ENCODE measurements at places on chromosomes 12 and 14.
A peak's percentile ranks its signal among the peaks of the same experiment; 100 is the strongest.

DNA sequence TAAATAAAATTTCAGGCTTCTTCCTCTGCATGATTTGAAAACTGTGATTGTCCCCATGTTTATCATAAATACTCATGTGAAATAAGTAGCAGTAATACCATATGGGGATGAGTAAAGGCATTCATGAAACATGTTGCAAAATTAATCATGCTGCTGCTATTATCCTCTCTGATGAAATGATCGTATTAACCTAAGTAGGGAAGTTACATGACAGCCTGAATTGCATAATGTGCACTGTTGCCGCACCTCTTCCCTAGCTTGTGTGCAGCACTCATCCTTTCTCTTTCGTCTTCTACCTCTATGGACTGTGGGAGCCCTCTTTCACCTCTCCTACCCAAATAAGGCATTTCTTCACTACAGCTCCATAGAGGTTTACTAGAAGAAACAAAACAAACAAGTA lies 367.6 kb downstream of the SOX5 start:
- no peak for DNase-seq

GRCh38 chr12:98275131-98275475 lies 240.3 kb upstream of the TMPO start:
- no peak for DNase-seq

- DNase-seq: no peak
Observed at GRCh38 chr12:104095289-104095688, 31.0 kb downstream of the HCFC2 start.

GRCh38 chr12:78494911-78495310 lies 369.7 kb upstream of the SYT1 start:
- DNase-seq: no peak

DNA sequence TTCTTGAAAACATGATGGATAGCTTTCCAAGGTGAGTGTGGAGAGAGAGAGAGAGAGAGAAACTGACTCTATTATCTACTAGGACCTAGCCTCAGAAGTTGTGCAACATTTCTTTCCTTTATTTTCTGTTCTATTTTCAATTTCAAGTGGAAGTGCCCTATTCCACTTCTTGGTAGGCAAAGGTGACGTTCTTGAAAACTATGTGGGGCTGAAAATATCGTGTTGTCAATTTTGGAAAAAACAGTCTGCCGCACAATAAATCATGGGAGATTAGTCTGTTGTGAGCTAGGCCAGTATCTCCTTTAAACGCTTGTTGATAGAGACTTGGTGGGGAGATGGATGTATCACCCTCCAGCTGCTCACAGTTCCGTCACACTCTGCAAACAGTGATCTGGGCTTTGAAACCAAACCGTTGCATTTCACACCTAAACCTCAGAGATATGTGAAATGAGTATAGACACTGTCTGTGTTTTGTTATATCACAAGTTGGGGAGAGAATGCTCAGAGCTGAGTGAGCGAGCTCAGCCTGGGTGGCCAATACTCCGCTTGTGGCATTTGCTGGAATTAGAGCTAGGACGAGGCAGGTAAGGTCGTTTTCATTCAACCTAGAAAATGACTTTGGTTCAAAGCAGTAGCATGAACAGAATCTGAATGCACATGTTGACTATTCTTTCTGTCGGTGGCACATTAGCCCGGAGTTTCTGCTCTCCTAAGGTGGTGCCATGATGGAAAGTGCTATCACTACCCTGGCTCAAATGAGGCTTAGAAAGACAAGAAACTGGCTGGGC lies 75.1 kb upstream of the ST8SIA1 start:
- DNase-seq: no peak

GRCh38 chr14:83994020-83994419 lies 1535.9 kb upstream of the FLRT2 start:
- DNase-seq: no peak

- DNase-seq: no peak
Observed at GRCh38 chr14:63078569-63078968, 33.3 kb upstream of the KCNH5 start.

DNA sequence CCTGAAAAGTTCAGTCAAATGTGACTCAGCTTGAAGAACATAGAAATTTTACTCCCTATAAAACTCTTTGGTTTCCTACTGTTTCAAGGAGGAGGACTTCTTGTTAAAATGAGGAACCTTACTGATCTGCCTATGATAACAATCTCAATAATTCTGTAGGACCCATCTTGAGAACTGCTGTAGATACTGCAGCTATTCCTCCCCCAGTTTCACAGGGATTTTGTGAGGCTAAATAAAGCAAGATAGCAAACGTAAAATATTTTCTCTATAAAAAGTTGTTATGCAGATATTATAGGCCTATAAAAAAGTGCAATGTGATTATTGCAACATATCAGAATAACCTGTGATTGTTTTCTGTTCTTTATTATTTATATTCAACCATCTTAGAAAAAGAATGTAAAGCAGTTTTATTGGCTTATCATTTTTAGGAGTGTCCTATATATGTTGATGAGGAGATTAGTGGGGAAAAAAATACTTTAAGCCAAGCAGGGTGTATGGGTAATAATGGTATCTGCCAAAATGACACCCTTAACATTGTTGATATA lies 12.1 kb downstream of the CLEC14A start:
- DNase-seq: no peak

DNA sequence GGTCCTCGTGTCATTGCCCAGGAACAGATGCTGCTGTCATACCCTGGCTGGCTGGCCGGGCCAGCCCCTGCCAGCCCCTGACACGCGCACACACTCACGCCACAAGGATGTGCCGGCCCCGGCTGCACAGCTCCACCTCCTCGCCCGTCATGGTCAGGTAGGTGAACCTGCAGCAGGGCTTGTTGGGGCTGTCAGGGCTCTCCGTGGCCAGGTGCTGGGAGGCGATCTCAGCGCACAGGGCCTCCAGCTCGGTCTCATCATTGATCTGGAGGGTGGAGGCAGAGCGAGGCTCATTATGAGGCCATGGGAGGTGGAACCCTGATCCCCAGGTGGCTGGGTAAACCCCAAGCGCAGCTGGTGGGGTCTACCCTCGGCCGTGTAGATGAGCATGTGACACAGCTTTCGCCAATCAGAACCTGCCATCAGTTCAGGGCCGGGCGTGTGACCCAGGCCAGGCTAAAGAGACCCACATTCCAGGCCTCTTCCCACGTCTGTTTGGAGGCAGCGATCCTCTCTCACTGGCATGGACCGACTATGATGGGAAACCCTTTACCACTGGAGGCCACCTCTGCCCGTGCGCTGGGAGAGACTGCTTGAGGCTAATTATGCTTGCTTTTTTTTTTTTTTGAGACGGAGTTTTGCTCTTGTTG lies 38.8 kb downstream of the TRAFD1 start:
- DNase-seq: no peak

DNA sequence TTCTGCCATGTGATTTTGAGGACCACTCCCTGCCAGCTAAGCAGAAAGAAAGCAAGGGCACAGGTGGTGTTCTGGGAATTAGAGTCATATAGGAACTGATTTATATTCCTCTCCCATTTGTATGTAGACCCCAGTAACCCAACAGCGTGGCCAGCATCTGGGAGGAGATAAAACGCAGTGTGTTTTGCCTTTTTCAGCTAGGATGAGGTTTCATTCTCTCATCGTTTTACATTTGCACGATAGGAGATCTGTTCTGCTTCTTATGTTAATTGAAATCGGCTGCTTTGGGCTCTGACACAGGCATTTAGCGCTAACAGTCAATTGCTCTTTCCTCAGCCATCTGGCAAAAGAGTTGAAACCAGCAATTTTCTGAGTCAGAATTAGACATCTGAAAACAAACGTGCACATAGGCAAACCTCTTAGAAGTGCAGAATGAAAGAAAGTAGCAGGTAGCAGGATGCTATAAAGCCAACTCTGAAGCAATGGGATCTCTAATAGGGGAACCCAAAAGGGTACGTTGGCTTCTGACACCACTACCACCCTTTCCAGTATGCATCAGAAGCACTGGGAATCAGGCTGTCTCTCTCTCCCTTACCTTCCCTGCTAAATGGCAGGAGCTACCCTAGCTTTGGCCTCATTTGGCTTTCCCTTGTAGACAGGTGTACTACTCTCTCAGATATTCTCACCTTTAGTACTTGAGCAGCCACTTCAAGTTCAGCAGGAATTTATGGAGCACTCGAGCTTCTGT lies 219.1 kb downstream of the PHLDA1 start:
- DNase-seq: peak; percentile 15

DNA sequence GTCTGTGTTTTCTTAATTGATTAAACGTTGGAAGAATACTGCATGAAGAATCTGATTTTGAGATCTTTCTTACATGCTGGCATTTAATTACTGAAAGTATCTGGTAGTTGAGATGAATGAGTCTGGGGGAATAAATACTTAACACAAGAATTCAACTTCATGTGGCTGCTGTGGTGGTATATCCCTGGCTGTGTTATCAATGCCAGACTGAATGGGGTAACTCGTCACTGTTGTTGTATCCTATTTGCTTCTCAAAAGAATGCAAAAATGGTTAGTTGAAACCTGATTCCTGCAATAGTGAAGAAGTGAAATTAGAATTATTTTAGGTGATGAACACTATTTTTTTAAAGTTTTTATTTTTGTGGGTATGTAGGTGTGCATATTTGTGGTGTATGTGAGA lies 72.5 kb downstream of the HMGA2 start:
- no peak for DNase-seq

Data from NCI-H1105 (cell line).